Activated naive CD8-positive, alpha-beta T cell treated with anti-CD3 and anti-CD28 coated beads, Interleukin-2, amount 10 ng/mL, durations not matched to agents 7 days and 5 days (primary cell): ENCODE measurements at places on chromosomes 16 and 17. TPM values are rescaled to one million over a fixed set of nuclear protein-coding genes. Genes with fewer than 3 reads are reported as not detected.

DPEP3 gene
- 0.64 TPM for total RNA-seq

TMC5 gene
- total RNA-seq: not detected

CCP110 gene
- 38.1 TPM for total RNA-seq

GDPD3 gene
- total RNA-seq: 14.3 TPM

TBC1D3D gene
- 3.0 TPM for total RNA-seq

PPM1E gene
- not detected for total RNA-seq

ALOX15B gene
- total RNA-seq: not detected

KRT15 gene
- not detected for total RNA-seq

RGS11 gene
- not detected for total RNA-seq

WNT9B gene
- not detected for total RNA-seq

ADGRG3 gene
- total RNA-seq: not detected

CFDP1 gene
- 49.4 TPM for total RNA-seq

- H3K4me3 ChIP-seq: peak overlapping the region; percentile 95
- no peak for DNase-seq
- H3K27ac ChIP-seq: no peak overlapping the region
- H3K27me3 ChIP-seq: no peaks in the 10 kb centered on the region
- H3K4me1 ChIP-seq: peaks cover 15% of the 10 kb centered on the region
- H3K36me3 ChIP-seq: no peaks in the 10 kb centered on the region
Observed at GRCh38 chr16:67661886-67662652, 1.3 kb downstream of the PARD6A start.

DNA sequence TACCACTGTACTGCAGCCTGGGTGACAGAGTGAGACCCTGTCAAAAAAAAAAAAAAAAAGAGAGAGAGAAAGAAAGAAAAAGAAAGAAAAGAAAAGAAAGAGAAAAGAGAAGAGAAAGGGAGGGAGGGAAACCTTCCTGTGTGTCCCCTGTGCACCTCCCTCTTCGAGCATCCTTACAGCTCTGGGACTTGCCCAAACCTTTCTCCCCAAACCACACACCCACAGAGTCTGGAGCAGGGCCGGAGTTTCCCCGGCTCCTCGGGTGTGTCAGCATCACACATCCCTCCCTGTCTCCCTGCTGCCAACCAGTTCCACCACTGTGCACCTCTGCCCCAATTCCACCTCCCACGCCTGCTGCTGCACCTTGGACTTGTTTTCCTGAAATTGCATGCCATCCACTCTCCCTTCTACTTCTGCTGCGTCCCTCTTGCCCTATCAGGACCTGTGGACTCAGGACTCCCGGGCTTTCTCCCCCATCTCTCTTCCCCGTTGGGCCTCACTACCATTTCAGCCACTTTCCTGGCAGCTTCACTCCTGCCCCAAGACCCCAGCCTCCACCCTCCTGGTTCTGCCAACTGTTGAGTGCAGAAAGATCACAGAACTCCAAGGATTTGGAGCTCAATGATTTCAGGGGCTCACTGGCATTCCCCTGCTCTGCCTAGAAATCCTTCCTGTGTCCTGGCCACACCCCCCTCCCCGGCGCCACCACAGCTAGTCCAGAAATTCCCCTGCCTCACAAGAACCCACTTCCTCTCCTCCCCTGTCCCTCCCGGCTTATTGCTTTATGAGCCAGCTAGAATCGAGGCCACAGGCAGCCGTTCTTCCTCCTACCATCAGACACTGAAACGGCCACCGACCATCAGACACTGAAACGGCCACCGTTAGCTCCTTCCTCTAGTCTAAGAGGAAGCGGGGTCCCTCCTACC lies 3.7 kb upstream of the CDK3 start:
- H3K27ac ChIP-seq: peak overlapping the region; percentile 86
- no peaks in the 10 kb centered on the region for H3K27me3 ChIP-seq
- no peak for DNase-seq
- peak overlapping the region; percentile 71 for H3K4me3 ChIP-seq

- DNase-seq: no peak
- H3K36me3 ChIP-seq: peaks cover 5% of the 10 kb centered on the region
- peaks cover 16% of the 10 kb centered on the region for H3K27me3 ChIP-seq
- no peak overlapping the region for H3K4me3 ChIP-seq
- H3K4me1 ChIP-seq: no peaks in the 10 kb centered on the region
Observed at GRCh38 chr17:65271296-65271695, 134.1 kb downstream of the RGS9 start.

GRCh38 chr16:57892041-57892440 lies 78.9 kb downstream of the CNGB1 start:
- peaks cover 6% of the 10 kb centered on the region for H3K4me1 ChIP-seq
- H3K27ac ChIP-seq: no peak overlapping the region
- H3K4me3 ChIP-seq: no peak overlapping the region
- DNase-seq: no peak
- no peaks in the 10 kb centered on the region for H3K36me3 ChIP-seq

GRCh38 chr16:77387815-77388209 lies 47.0 kb downstream of the ADAMTS18 start:
- no peaks in the 10 kb centered on the region for H3K27me3 ChIP-seq
- no peak for DNase-seq
- no peak overlapping the region for H3K27ac ChIP-seq
- H3K36me3 ChIP-seq: no peaks in the 10 kb centered on the region

DNA sequence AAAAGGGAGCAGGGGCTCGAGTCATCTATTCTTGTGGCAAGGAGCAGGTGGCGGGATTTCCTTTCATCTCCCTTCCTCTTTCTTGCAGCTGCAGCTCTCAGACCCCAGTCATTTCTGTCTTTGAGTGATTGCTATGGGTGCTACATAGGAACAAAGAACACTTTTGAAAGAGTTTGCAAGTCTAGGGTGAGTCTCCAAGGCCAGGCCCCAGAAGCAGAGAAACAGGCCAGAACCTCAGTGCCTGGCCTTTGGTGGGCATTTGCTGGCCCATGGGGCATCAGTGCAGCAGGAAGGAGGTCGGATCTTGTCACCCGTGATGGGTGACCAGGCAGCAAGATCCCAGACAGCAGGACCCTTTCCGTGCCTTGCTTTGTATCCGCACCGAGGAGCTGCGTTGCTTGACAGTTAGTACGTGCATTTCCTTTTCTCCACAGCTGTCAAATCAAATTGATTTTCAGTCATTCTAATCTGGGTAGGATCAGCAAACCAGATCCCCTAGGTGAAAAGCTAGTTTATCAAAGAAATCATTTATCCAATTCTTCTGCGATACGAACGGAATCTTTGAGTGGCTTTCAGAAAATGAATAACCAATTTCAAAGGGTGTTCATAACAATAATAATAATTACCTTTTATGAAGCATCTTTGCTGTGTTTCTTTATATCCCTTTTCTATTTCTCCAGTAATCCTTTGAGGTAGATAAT lies 244.6 kb upstream of the MAF start:
- H3K4me1 ChIP-seq: peaks cover 5% of the 10 kb centered on the region
- H3K4me3 ChIP-seq: no peak overlapping the region

GRCh38 chr16:53132406-53132805 lies 77.6 kb downstream of the CHD9 start:
- no peak for DNase-seq
- peaks cover 2% of the 10 kb centered on the region for H3K36me3 ChIP-seq
- H3K4me3 ChIP-seq: peak overlapping the region; percentile 52
- peaks cover 5% of the 10 kb centered on the region for H3K27me3 ChIP-seq
- no peak overlapping the region for H3K27ac ChIP-seq

DNA sequence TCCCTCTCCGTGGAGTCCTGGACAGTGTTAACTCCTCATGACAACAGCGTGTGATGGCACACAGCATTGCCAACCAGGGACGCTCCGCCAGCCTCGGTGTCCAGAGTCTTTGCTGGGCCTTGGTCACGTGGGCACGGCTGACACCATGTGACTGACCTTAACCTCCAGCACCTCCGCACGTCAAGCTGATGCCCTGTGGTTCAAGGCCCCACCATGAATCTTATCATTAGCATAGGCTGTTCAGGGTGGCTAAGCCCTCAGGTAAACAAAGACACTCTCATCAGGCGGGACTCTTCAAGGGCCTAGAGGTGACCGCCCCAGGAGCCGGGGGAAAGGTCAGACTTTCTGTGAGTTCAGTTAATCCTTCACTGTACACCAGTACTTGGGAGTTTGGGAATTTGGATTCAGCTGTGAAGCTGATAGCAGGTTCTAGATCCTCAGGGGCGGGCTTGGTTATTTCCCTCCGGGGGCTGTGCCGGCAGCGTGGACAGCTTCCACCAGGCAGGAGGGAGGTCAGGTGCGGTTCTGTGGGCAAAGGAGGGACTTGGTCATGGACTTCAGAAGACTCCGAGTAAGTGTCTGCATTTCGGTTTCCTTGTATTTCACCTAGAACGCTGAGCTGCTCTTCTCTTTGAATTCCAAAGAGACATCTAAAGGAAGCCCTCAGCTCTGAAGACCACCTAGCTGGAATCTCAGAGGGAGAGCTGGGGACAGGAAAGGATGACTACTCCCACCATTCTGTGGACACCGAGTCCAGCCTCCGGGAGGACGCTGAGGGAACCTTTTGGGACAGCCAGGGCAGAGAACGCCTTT lies 195.5 kb upstream of the CIBAR2 start:
- DNase-seq: no peak
- H3K27me3 ChIP-seq: no peaks in the 10 kb centered on the region
- peaks cover 48% of the 10 kb centered on the region for H3K4me1 ChIP-seq
- peak overlapping the region; percentile 85 for H3K27ac ChIP-seq

GRCh38 chr17:50517504-50518383 lies 9.5 kb downstream of the MYCBPAP start:
- no peak for DNase-seq
- H3K27ac ChIP-seq: no peak overlapping the region
- H3K4me3 ChIP-seq: no peak overlapping the region

GRCh38 chr17:44263345-44263902 lies 4.5 kb downstream of the SLC4A1 start:
- no peak overlapping the region for H3K27ac ChIP-seq
- no peaks in the 10 kb centered on the region for H3K27me3 ChIP-seq
- peaks cover 5% of the 10 kb centered on the region for H3K4me1 ChIP-seq

DNA sequence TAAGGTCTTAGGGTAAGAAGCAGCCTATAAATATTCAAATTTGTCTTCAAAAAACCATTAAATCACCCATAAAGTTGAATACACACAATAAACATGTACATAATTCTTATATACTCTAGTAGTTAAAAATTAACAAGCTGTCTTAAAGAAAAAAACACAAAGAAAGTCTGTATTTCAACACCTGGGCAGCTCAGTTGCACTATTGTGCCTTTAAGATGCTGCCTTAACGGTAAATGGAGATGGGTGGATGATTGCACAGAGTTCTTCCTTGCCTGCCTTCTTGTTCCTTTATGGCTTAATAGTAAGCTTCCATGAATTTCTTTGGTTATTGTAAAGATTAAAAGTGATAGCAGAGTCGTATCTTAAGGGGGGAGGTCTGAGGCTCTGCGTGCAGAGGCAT lies 105.1 kb downstream of the TOX3 start:
- H3K4me3 ChIP-seq: no peak overlapping the region
- DNase-seq: no peak
- H3K36me3 ChIP-seq: no peaks in the 10 kb centered on the region
- H3K27ac ChIP-seq: no peak overlapping the region

- H3K27me3 ChIP-seq: peaks cover 2% of the 10 kb centered on the region
- DNase-seq: peak; percentile 20
- H3K4me3 ChIP-seq: no peak overlapping the region
Observed at GRCh38 chr17:233473-233941, 52.1 kb upstream of the DOC2B start.

GRCh38 chr17:73516431-73516830 lies 127.8 kb downstream of the SDK2 start:
- DNase-seq: no peak
- no peaks in the 10 kb centered on the region for H3K27me3 ChIP-seq
- H3K27ac ChIP-seq: no peak overlapping the region
- no peaks in the 10 kb centered on the region for H3K4me1 ChIP-seq
- H3K36me3 ChIP-seq: no peaks in the 10 kb centered on the region

- peaks cover 71% of the 10 kb centered on the region for H3K36me3 ChIP-seq
- no peaks in the 10 kb centered on the region for H3K27me3 ChIP-seq
- H3K4me3 ChIP-seq: no peak overlapping the region
- H3K4me1 ChIP-seq: peaks cover 13% of the 10 kb centered on the region
Observed at GRCh38 chr17:80312621-80313135, 52.0 kb downstream of the RNF213 start.

- no peaks in the 10 kb centered on the region for H3K36me3 ChIP-seq
- no peak overlapping the region for H3K4me3 ChIP-seq
- H3K4me1 ChIP-seq: no peaks in the 10 kb centered on the region
- DNase-seq: peak; percentile 5
Observed at GRCh38 chr17:79627184-79627765, 16.4 kb upstream of the RBFOX3 start.

DNA sequence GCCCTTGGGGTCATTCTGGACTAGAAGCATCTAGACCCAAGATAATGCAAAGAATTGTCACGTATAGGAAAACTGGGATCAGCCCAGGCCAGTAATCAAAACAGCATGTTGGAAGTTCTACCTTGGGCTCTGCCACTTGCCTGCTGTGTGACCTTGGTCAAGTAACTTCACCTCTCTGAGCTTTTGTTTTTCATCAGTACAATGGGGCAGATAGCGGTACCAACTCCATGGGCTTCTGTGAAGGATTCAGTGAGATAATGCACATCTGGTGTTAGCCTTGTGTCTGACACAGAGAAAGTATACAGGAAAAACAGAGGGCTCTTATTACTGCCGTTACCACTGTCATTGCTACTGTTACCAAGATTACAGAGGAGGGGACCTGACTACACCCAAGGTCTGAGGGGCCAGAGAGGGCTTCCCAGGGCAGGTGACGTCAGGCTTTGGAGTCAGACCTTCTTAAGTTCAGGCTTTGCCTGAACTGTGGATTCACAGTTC lies 24.6 kb downstream of the CMIP start:
- no peaks in the 10 kb centered on the region for H3K27me3 ChIP-seq
- DNase-seq: no peak
- H3K4me3 ChIP-seq: peak overlapping the region; percentile 73
- H3K27ac ChIP-seq: peak overlapping the region; percentile 94
- H3K4me1 ChIP-seq: peaks cover 45% of the 10 kb centered on the region

- peaks cover 7% of the 10 kb centered on the region for H3K27me3 ChIP-seq
- no peak overlapping the region for H3K4me3 ChIP-seq
- DNase-seq: no peak
- H3K27ac ChIP-seq: no peak overlapping the region
Observed at GRCh38 chr17:50794361-50794760, 27.0 kb upstream of the ANKRD40CL start.

GRCh38 chr16:53769787-53770186 lies 65.8 kb downstream of the FTO start:
- H3K36me3 ChIP-seq: no peaks in the 10 kb centered on the region
- no peak for DNase-seq
- H3K27me3 ChIP-seq: no peaks in the 10 kb centered on the region
- peaks cover 9% of the 10 kb centered on the region for H3K4me1 ChIP-seq

- no peaks in the 10 kb centered on the region for H3K27me3 ChIP-seq
- H3K36me3 ChIP-seq: no peaks in the 10 kb centered on the region
- H3K4me1 ChIP-seq: no peaks in the 10 kb centered on the region
Observed at GRCh38 chr16:10154389-10154788, 27.8 kb downstream of the GRIN2A start.
